ENCODE measurements at places on chromosomes 13 and 19.
A peak's percentile ranks its signal among the peaks of the same experiment; 100 is the strongest.

GRCh38 chr19:47541518-47541917 is 26.7 kb upstream of the NAPA start:
- no peak for DNase-seq

DNA sequence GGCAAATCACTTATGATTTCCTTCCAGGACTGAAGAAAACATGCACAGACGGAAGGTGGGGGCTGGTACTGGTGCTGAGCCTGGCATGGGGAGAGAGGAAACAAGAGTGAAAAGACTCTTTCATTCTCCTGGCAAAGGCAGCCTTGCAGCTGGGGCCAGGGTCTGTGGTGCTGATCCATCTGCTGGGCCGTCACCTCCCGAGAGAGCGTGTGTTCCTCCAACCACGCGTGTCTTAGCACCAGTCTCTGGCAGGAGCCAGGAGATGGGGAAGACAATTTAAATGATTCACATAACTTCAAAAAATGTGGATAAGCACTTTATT is 23.9 kb upstream of the SPART start:
- DNase-seq, result no peak

DNA sequence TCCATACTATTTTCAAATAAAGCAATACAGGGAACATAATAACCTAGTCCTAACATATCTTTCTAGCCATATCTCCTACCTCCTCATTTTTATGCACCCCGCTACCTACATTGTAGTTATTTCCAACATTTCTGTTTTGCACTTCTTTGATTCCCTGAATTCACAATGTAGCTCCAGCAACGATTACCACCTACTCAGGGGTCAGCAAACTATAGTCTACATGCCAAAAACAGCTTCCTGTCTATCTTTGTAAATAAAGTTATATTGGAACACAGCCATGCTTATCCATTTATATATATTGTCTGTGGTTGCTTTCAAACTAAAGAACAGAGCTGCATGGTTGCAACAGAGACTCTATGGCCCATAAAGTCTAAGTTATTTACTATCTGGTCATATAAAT is 16.7 kb downstream of the MYCBP2 start:
- DNase-seq, result no peak

GRCh38 chr13:102940143-102940542 is 94.3 kb downstream of the ERCC5 start:
- no peak for DNase-seq

DNA sequence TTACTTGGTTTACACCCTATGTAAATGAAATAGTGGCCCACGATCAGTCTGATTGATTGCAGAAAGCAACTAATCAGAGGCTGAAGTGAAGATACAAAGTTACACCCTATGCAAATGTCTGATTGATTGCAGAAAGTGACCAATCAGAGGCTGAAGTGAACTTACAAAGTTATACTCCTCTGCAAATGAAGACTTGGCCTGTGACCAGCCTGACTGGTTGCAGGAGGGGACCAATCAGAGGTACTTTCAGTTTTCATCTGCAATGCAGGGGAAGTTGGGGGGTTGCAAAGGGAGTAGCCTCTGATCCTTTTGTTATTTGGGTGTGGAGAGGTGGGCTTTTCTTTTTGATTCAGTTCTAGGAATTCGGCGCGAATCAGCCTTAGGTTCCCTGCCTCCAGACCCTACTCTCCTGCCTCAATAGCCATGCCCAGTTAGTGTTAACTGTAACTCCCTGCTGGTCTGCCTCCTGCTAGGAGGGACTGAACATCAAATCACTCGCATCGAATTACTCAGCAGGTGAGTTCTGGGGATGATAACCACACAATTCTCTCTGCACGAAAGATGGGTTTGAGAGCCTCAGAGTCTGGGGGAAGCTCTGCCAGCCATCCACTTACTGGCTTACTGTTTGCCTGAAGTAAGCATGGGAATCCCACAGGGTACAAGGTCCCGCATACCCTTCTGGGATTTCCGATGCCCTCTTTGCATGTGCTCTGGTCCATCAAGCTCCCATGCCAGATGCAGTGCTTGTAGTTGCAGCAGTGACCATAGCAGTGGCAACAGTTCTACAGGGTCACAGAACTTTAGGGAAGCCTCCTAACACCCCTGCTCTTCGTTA is 7.5 kb downstream of the ARL11 start:
- no peak for DNase-seq

- no peak for DNase-seq
Observed at GRCh38 chr19:9528757-9529336, 9.6 kb downstream of the ZNF426 start.

DNA sequence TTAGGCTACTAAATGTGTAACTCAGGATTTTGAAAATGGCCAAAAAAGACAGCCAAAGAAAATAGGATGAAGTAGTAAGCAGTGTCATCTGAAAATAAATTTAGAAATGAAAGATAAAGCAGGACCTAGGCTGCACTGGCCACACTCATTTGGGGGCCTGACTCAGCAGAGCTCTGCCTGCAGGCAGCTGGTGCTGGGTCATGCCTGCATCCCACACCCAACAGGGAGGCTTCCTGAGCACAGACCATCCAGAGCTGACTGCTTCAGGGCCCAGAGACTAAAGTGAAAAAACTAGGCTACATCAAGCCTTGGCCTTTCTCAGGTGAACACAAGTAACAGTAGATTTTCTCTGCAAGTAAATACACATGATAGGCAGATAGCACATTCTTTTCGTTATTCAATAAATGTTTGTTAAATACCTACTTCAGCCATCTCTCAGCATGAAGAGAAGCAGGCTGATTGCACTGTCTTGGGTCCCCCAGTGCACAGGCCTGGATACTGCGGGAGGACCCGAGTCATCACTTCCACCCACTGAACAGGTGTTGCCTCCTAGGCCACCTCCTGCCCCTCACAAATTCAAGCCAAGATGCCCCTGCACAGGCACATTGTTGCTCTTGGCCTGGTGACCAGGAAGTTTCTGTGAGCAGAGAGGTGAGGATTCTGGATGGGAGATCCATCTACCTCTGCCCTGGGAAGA is 284.0 kb downstream of the OXGR1 start:
- no peak for DNase-seq

DNA sequence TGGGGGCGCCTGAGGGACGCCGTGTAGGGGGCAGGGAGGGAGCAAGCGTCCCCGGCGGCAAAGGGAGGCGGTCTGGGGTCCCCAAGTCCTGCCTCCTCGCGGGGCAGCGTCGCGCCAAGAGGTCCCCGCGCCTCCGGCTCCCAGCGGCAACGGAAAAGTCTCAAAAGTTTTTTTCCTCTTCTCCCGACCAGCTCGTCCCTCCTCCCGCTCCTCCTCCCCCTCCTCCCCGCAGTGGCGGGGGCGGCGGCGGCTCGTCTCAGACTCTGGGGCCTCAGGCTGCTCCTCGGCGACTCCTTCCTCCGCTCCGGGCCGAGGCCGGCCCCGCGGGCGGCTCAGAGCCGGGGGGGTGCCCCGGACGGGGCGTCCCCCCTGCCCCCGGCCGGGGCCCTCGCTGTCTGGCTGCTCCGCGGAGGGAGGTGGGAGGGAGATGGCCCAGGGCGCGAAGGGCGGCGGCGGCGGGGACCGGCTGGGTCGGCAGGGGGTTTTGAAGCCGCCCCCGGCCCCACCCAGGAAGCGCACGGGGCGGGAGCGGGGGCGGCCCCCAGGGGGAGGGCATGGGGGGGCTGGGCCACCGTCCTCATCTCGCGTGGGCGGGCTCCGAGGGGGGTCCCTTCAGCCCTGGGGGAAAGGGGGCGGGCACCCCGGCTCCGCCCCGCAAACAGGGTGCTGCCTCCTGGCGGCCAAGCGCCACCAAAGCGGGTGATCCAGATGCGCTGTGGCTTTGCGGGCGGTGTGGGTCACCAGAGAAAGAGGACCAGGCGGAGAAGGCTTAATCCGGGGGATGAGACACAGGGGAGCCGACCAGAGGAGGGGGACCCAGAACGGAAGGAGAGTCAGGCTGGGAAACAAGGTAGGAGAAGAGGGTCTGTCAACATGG is at the start of gene TGFB1:
TSS of gene TGFB1 (minus strand) at position 457 of the 877 bp plus-strand sequence. CDS start 878 bp downstream, outside the sequence.
- DNase-seq, result peak; percentile 84

- no peak for DNase-seq
Observed at GRCh38 chr19:40752257-40752781, 1.3 kb downstream of the SNRPA start.

DNA sequence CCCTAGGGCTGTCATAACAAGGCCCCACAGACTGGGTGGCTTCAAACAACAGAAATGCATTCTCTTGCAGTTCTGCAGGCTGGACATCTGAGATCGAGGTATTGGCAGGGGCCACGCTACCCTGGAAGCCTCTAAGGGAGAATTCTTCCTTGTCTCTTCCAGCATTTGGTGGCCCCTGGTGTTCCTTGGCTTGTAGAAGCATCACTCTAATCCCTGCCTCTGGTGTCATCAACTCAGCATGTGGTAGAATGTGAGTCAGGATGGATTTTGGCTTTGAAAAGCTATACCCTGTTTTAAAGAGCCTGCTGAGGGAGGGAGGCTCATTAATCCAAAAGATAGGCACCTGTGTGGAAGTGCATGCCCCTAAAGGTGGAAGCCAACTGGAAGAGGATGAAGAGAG is 7.9 kb upstream of the GGACT start:
- no peak for DNase-seq

DNA sequence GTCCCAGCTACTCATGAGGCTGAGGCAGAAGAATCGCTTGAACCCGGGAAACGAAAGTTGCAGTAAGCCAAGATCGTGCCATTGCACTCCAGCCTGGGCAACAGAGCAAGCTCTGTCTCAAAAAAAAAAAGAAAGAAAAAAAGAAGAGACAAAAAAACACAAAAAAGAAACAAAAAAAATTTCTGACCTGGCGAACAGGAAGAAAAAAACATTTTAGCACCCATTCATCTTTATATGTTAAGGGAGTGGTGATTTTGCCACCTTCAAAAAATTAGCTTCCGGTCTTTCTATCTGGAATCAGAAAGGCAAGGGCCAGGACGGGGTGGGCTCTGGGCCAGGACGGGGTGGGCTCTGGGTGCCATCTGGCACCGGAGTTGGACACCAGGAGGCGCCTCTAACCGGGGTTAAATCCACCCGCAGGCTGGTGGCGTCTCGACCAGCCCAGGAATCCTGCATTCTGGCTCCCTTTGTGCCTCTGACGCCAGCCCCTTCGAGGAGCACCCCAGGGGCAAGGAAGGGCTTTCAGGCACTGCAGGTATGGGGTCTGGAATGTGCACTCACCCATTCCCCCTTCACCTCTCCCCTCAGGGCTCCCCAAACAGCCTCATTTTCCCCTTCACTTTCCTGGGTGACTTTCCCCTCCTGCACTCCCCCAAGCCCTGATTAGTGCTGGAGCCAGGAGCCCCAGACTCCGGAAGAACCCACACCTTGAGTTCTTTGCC is 10.4 kb upstream of the ZSWIM4 start:
- DNase-seq, result no peak

- DNase-seq, result no peak
Observed at GRCh38 chr13:54606944-54607343, 1578.3 kb downstream of the OLFM4 start.

DNA sequence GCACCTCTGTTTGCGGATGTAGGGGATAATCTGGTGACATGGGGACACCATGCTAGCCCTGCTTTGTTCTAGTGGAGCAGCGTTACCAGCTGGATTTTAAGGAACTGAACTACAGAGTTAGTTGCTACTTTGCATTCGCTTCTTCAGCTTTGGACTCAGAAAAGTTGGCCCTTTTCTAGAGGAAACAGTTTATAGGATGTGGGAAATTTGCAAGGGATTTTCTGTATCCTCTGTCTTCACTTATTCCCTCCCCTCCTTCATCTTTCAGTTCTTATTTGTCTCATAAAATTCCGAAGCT is 2.1 kb downstream of the GATAD2A start:
- DNase-seq, result no peak

DNA sequence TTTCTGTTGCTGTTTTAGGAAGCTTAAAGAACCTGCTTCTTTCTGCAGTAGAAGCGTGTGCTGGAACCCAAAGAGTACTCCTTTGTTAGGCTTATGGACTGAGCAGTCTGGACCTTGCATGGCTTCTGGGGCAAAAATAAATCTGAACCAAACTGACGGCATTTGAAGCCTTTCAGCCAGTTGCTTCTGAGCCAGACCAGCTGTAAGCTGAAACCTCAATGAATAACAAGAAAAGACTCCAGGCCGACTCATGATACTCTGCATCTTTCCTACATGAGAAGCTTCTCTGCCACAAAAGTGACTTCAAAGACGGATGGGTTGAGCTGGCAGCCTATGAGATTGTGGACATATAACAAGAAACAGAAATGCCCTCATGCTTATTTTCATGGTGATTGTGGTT is 103.1 kb downstream of the TNFRSF19 start:
- peak; percentile 79 for DNase-seq

DNA sequence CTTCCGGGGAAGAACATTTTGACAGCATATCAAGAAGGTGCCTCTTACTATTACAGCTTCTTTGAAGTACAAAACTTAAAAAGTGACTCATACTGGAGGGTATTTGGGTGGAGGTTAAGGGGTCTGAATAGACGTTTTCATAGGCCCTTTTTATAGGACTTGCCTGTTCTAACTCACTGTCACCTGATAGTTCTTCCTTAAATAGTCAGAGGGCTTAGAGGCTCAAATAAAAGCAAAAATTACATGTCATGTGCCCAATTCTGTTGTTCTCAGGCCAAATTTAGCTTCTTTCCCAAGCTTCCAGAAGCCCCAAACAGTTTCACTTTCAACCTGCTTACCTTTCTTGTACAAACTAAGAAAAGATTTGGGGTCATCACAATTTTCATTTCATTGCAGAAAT is 16.1 kb upstream of the SLC46A3 start:
- DNase-seq, result no peak

- DNase-seq, result no peak
Observed at GRCh38 chr19:54551293-54551692, 22.3 kb upstream of the LILRA2 start.

DNA sequence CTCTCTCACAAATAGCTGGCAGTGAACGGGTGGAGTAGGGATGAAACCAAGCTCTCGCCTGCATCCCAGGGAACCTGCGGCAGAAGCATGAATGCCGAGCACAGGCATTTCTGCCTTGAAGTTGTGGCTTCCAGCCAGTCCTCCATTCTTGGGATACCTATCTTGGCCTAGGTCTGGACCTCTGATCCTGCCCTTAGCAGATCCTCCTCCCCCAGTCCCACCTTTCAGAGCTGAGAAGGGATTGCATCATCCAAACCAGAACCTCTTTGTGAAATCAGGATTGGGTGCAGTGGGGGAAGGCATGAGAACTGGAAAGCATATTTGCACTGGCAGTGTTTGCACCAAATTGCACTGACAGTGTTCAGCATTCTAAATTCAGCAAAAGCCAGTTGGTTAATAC is 5.8 kb downstream of the ZNF780A start:
- DNase-seq, result no peak

DNA sequence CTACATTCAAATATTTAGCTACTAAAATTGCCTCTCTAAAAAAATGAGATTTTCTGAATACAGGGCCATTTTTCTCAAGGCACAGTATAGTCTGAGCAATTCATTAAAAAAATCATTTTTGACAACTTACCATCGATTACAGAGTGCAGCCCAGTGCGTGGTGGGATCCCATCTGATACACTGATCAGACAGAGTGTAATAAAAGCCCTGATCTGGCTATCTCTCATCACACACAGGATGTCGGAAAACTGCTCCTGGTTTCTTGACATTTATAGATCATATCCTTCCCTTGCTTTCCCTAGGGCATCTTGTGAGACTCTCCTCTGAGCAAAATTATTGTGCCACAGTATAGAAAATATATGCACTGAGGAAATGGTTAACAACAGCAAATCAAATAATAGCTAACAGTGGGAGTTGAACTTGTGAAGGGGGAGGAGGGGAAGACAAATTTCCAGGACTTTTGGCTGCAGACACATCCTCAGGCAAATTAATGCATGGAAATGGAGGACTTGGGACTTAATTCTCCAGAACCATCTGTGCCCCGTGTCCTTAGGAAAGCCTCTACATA is 28.4 kb upstream of the CNMD start:
- no peak for DNase-seq

- no peak for DNase-seq
Observed at GRCh38 chr13:111906306-111906705, 160.6 kb upstream of the SOX1 start.

All from AG09319 (cell line).